GM06990 (cell line): ENCODE measurements at places on chromosomes 1 and 21.

GRCh38 chr1:116097626-116098025 lies 13.6 kb upstream of the MAB21L3 start:
- DNase-seq = no peak

- DNase-seq = no peak
Observed at GRCh38 chr21:19523746-19524145, 1120.2 kb upstream of the TMPRSS15 start.

GRCh38 chr1:165408518-165408917 lies 36.4 kb downstream of the RXRG start:
- no peak for DNase-seq

GRCh38 chr21:30813174-30813573 lies at the start of gene KRTAP8-1:
Gene KRTAP8-1, minus strand, starts transcription at chr21:30813274. Its CDS starts 54 bp downstream, at chr21:30813220.
- no peak for DNase-seq

- DNase-seq = no peak
Observed at GRCh38 chr21:36384885-36385232, 333 bp upstream of the CHAF1B start.

- no peak for DNase-seq
Observed at GRCh38 chr1:184801503-184801902, 46.8 kb upstream of the EDEM3 start.

DNA sequence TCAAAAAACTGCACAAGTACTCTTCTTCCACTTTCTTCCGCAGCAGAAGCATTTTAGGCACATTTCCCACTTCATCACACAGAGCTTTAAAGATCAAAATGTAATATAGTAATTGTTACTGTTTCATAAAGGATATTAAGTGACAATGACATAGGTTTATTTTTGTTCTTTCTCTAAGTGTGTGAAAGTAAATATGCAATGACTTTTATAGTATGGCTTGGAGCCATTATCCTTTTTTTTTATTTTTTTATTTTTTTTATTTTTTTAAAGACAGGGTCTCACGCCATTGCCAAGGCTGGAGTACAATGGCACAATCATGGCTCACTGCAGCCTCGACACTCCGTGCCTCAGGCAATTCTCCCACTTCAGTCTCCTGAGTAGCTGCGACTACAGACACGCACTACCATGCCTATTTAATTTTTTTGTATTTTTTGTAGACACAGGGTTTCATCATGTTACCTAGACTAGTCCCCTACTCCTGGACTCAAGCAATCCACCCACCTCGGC lies 7.0 kb downstream of the TRIM33 start:
- DNase-seq = no peak
